NCI-H2081 treated with DMSO at 0.1 percent for 48 hours (cell line): ENCODE measurements at places on chromosomes 1 and 21.

- no peak for DNase-seq
These were observed 120.1 kb downstream of the ASTN1 start for GRCh38 chr1:177044390-177044789.

DNA sequence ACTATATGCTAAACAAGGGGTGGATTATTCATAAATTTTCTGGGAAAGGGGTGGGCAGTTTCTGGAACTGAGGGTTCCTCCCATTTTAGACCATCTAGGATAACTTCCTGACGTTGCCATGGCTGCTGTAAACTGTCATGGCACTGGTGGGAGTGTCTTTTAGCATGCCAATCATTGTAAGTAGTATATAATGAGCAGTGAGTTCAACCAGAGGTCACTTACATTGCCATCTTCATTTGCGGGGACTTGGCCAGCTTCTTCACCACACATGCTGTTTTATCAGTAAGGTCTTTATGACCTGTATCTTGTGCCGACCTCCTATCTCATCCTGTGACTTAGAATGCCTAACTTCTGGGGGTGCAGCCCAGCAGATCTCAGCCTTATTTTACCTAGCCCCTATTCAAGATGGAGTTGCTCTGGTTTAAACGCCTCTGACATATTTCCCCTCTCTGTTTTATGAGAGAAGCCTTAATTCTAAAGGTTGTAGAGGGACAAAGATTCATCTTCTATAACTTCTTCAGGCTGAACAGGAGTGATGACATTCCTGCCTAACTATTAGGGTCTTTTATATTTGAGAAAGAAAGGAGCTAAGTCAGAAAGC lies 60.4 kb downstream of the DIP2A start:
- DNase-seq = no peak

DNA sequence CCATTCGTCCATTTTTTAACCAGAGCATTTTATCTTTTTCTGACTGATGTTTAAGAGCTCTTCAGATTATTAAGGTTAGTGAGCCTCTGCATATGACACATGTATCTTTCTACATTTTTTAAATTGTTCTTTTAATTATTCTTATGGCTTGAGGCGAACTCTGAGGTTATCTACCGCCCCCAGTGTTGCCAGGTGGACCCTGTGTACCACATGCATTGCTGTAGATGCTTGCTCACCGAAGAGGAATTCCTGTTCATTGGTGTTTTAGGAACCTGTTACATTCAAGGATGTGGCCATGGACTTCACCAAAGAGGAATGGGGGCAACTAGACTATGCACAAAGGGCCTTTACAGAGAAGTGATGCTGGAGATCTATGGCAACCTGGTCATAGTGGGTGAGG lies 31.8 kb downstream of the ZNF684 start:
- DNase-seq = no peak

DNA sequence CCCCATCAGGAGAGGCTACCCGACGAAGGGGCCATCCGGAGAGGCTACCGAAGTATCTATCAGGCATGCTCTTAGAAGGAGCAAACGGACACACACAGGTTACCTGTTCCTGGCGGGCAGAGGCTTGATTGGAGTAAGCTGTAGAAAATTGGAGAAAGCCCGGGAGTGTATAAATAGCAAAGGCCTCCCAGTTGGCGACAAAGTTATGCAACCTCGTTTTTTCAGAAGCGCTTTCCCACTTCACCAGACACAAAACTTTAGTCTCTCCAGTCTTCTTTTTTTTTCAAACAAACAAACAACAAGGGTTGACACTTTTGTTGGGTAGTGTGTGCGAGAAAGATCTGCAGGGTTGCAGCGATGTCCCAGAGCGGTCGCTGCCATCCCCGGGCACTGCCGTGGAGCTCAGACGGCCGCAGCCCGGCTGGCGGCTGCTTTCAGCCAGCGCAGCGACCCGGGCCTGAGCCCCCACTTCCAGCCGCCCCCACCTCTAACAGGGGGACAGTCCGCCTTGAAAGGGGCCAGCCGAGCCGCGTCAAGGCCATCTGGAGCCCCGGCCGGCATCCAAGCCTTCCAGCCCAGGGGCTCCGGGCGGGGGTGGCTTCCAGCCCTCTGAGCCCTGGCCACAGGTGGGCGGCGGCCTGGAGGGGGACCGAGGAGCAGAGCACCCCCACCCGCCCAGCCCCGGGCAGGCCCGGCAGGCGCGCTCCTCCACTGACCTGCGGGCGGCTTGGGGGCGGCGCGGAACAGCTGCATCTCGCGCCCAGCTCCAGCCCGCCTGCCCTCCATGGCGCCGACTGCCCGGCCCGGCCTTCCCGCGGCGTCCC lies 616 bp downstream of the MCOLN3 start:
- no peak for DNase-seq

- no peak for DNase-seq
These were observed 32.0 kb downstream of the PCNT start for GRCh38 chr21:46356005-46356338.

- DNase-seq = peak; percentile 18
These were observed 33.8 kb upstream of the MPZL1 start for GRCh38 chr1:167687919-167688519.

DNA sequence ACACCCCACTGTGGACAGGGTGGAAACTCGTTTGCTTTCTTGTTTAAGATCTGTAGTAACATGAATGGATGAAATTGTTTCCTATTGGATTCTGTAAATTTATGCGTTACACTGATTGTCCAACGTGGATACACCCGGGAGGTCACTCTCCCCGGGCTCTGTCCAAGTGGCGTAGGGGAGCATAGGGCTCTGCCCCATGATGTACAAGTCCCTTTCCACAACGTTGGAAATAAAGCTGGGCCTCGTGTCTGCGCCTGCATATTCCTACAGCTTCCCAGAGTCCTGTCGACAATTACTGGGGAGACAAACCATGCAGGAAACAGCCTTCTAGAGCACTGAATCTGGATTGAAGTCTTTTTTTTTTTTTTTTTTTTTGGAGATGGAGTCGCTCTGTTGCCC lies 1.4 kb downstream of the RCC1 start:
- no peak for DNase-seq

DNA sequence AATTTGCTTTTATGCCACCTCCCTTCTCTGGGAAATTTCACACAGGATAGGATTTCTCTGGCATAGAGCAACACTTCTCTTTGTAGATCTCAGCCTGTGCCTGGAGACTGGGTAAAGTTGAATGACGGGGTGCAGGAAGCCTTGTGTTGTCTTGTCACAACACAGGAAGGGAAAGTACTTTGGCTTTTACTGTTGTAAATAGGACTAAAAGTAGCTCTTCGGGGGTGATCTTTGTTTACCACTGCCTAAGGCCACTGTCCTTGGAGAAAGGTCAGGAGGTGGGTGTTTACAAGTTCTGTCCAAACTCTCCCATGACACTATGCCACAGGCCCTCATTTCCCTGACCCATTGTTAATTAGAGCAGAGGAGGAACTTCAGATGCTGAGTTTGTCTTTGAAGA lies 139.7 kb downstream of the FGGY start:
- no peak for DNase-seq

- no peak for DNase-seq
These were observed 7.9 kb downstream of the MIB2 start for GRCh38 chr1:1623181-1623630.

DNA sequence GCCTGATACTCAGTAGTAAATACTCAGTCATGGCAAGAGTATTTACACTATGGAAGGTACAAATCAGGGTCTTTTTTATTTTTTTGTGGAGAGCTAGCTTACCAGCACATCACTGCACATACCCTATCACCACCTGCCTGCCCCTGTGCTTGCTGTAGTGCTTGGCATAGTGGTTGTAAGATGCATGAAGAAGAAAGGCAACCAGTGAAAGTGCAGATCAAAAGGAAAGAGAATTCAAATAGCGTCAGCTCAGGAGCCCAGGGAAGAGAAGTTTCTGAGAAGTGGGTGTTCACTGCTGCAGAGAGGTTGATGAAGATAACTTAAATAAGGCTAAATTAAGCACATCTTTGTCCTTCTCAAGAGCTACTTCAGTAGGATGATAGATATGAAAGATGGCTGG lies 76.0 kb downstream of the DTL start:
- no peak for DNase-seq

GRCh38 chr1:1191734-1192133 lies 14.7 kb downstream of the TNFRSF18 start:
- DNase-seq = no peak

DNA sequence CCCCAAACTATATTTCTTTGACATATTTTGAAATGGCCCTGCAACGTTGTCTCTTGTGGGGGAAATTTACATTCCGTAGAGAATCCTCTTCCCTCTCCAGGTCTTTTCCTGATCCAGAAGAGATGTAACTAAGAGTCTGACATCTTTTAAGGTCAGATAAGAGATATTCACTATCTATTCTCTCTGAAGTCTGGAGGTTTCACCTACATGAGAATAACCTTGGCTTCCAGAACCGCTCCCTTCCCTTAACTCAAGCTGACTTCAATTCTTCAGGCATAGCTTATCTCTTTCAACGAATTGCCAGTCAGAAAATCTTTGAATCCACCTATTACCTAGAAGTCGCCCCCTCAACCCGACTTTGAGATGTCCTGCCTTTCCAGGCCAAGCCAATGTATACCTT lies 9.9 kb downstream of the FCRLB start:
- no peak for DNase-seq

- DNase-seq = no peak
These were observed 2.8 kb upstream of the ARF1 start for GRCh38 chr1:228079601-228080263.

DNA sequence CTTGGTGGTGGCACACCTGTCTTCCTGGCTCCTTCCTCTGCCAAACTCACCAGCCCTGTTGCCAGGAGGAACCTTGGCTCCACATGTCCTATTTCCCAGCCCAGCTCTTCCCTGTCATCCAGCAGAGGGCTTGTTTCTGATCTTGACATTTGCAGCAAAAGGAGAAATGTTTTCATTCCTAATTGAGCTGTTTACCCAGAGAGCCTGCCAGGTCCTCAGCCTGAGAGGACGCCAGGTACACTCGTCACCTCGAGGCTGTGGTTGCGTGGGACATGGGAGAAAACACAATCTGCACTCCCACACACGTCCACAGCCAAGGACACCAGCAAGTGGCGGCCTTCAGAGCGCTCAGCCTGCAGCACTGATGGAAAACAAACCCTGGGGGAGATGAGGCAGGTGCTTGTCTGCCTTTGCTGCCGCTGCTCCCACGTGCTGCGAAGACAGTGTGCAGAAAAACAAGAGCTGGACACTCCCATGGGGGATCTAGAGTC lies 132.8 kb upstream of the CD34 start:
- no peak for DNase-seq

DNA sequence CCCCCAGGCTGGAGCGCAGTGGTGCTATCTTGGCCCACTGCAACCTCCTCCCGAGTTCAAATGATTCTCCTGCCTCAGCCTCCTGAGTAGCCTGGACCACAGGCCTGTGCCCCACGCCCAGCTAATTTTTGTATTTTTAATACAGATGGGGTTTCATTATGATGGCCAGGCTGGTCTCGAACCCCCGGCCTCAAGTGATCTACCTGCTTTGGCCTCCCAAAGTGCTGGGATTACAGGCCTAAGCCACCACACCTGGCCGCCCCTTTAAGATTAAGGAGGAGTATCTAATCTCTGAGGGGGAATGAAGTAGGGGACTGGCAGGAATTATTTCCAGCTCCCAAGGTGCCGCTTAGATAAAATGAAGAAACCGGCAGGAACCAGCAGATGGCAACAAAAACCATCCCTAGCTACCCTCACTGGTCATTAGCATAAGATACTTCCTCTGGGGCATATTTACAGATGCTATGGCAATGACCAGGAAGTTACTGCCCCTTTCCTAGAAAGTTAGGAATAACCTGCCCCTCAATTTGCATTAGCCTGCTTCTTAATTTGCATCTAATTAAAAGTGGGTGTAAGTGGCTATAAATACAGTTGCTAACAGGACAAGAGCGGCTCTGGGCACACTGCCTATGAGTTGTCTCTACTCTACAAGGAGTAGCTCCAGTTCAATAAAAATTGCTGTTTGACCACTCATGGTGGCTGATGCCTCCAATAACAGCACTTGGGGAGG lies 7.1 kb upstream of the NSUN4 start:
- no peak for DNase-seq

DNA sequence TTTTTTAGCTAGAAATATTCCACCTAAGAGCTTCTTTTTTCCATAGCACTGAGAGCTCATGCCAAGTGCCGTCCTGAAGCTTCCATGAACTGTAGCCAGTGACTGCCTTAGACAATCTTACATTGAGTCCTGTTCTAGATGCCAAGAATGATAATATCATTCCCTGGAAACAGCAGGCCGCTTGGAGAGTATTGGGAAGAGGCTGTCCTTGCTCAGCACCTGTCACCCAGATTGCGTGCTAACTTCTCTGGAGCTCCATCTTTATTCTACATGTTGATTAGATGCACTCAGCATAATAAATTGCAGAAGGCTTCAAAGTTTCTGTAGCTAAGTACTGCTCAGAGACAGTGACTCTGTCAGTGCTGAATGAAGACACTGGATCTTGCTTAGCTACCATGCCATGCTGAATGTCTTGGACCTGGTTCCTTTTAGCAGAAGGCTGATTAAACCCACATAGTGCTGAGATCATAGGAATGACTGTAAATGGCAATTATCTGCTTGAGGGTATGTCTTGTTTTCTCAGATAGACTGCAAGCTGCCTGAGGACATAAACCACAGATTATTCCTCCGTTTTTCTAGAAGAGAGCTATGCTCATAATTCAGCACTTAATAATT lies 83.1 kb upstream of the IRF2BP2 start:
- DNase-seq = no peak

DNA sequence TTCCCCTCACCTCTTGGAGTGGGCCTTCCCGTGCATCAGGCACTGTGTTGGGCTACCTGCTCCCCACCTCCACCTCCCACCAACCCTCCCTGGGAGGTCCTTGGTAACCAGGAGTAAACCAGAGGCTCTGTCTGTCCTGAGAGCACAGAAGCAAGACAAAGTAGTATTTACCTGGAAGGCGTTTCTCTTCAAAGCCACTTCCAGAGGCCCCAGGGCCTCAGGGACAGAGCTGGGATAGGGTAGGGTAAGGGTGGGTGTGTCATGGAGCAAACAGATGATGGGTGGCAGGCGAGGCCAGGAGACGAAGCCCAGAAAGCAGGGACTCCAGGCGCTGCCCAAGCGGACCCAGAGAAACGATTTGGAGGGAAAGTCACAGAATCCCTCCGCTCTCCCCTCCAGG lies 77.2 kb upstream of the TARDBP start:
- DNase-seq = no peak

GRCh38 chr1:29379443-29380073 lies 143.2 kb downstream of the PTPRU start:
- peak; percentile 5 for DNase-seq
